ENCODE measurements at places on chromosomes 1 and 21.
A peak's percentile ranks its signal among the peaks of the same experiment; 100 is the strongest.

DNA sequence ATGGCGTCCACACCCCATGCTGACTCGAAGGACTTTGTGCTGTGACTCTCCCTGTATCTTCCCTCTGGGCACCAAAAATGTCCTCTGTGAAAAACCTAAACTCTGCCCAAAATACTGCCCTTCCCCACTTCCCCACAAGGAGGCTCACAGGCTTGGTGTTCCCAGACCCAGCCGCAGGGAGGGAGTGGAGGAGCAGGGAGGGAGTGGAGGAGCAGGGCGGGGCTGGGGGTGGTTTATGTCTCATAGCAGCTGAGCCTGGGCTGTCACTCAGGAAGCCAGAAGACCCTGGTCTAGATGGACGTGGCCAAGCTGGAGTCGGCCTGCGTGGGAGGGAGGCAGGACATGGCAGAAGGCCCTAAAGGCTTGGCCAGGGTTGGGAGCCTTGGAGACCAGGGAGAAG, 461.7 kb downstream of the PTPRU start:
- DNase-seq: no peak

- no peak for DNase-seq
Measured at GRCh38 chr1:232431748-232432147, 198.2 kb downstream of the SIPA1L2 start.

DNA sequence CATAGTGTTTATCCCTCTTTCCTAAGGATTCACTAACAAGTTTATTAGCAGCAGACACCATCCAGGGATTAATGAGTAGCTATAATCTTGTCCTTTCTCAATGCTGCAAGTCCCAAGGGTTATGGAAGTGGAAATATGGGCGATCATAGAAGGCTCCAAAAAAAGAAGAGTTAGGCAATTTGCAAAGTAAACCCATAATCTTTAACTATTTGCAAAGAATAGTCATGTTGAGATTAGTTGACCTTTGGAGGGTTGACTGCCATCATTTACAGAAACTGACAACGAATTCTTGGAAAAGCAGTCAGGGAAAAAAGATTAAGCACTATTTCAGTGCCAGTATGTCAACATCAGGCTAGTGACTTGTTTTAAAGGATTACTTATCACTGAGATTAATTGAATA, 169.9 kb downstream of the KCNT2 start:
- DNase-seq: no peak

- no peak for DNase-seq
Measured at GRCh38 chr21:46329796-46330195, 5.8 kb downstream of the PCNT start.

- no peak for DNase-seq
Measured at GRCh38 chr1:181905944-181906597, 155.4 kb downstream of the ZNF648 start.

GRCh38 chr1:203906932-203907331, 45.5 kb downstream of the SNRPE start:
- DNase-seq: no peak

DNA sequence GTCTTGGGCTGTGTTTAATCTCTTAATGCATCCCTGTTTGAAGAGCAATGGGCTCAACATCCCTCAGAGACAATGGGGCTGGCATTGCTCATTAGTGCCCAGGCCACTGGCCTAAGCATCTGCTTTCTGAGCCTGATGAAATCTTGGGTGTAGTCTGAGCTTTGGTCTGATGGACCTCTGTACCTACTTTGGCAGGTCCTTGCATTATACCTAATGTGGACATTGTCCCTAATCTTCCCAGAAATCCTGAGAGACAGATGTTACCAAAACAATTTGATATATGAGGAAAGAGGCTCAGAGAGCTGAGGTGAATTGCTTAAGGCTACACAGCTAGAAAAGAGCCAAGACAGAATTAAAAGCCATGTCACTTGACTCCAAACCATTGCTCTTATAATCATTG, 95.0 kb downstream of the PTPRU start:
- DNase-seq: no peak

DNA sequence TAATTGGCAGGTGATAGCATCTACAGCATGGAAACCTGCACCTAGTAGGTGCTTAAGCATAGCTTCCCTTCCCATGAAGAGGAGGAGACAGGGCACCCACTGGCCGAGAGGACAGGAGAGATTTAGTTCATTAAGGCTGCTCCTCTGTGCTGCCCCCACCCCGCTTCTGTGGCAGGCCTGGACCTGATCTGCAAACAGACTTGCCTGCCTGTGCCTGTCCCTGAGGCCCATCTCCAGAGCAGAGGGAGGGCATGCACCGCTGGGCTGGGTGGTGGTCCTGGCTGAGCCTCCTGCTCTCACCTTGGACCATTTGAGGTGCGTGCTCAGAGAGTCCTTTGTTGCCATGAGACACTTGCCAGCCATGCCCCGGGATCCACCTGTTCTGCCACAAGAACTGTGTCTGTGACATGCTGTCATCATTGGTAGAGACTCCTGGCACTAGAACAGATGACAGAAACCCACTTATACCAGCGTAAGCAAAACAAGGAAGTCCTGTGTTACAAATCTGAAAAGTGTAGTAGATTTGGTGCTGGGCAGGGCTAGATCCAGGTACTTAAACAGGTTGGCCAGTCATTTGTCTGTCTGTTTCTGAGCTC, 55.6 kb downstream of the PTPRF start:
- no peak for DNase-seq

DNA sequence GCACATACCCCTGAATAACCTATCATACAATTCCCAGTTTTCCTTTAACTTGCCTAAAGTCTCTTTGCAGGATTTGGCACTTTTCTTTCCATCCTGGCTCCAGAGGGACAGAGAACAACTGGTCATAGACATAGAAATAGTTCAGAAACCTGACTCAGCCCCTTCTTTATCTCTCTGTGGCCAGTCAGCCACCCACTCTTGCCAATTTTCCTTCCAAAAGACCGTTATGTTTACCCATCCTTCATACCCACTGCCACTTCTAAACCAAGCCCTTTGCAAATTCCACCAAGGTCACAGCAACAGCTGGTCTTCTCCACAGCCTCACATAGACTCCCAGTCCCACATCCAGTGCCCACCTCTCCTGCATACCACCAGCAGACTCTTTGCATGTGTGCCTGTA, 127.2 kb upstream of the FGGY start:
- no peak for DNase-seq

DNA sequence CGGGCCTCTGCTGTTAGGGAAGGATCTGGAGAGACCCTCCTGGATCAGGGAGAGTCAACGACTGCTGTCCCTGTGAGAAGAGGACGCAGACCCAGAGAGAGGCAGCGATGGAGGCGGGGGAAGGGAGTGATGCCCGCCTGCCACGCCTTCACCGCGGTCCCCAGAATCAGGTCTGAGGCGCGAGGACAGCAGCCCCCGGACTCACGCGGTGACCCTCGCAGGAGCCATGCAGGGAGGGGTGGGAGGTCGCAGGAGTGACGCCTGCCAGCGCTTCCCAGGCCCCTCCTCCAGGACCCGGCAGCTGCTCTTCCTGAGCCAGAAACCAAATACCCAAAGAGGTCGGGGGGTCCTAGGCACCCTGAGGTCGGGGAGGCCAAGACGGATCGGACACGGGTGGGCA, 6.2 kb upstream of the TNFRSF4 start:
- DNase-seq: no peak

DNA sequence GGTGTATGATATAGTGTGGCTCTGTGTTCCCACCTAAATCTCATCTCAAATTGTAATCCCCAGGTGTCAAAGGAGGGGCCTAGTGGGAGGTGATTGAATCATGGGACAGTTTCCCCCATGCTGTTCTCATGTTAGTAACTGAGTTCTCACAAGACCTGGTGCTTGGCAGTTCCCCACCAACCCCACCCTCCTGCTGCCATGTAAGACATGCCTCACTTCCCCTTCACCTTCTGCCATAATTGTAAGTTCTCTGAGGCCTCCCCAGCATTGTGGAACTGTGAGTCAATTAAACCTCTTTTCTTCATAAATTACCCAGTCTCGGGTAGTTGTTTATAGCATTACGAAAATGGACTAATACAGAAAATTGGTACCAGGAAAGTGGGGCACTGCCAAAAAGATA, 1705.3 kb downstream of the NCAM2 start:
- no peak for DNase-seq

GRCh38 chr1:115539061-115539460, 102.7 kb upstream of the VANGL1 start:
- no peak for DNase-seq

GRCh38 chr1:97989094-97989680, 68.4 kb upstream of the DPYD start:
- DNase-seq: no peak

DNA sequence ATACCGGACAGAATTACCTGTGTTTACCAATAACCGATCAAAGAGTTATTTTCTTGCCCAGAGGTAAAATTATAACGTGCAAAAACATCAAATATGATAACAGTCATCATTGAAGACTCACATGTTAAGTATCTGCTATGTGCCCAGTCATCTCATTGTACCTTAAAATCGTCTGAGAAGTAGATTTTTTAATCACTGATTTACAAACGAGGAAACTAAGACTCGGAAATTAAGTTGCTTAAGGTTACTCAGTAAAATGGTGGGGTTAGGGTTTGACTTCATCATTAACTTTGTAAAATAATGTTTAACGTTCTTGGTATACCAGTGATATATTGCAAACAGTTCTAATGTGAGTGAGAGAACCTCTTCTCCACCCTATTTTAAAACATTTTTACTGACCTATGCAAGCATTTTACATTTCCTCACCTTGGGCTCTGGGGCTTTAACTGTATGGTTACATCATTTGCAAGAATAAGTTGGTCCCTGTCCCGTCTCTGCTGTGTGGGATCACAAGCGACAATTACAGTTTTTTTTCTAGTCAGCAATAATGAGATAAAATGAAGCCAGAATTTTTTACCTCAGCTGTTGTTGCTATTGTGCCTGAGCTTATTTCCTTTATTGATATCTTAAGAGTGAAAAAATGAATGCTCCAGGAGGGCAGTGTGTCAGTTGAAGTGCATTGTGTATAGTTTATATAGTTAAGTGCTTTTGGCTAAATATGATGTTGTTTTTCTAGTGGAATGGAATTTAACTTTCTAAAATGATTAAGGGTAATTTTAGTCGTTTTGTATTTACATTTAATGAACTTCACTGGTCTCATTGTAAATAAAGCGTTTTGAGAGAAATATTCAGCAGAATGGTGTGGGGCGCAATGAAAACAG, 2.7 kb downstream of the RPRD2 start:
- no peak for DNase-seq

DNA sequence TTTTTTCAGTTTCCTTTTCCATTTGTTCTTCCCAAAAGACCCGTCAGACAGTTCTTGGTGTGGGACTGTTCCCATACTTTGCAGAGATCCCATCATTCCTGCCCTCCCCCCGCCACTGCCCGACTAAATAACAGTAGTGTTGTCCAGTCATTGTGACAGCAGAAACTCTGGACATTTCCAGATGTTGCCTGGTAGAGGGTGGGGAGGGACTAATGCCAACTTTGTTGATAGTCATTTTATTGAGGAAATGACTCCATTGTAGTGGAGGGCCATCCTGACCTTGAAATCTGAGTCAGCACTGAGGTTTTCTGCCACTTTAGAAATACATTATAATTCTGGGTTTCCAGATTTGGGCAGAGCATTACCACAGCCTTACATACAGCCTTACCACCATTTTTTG, 85.4 kb downstream of the CEP350 start:
- DNase-seq: no peak

GRCh38 chr1:205473475-205473874, 17.6 kb upstream of the BLACAT1 start:
- DNase-seq: no peak

DNA sequence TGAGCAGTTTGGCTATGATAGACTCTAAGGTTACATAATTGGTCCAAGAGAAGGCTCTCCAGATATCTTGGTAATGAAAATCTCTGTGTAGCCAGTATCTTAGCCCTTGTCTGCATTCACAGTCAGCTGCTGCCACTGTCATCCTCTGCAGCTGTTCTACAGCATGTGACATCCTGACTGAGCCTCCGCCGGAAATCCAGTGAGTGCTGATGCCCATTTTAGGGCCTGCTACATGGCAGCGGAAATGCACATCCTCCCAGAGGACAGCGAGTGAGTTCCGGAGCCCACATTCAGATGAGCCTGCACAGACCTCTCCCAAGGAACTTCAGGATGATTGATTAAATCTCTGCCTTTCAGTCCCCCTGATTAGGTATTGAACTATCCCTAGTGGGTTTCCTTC, 237.1 kb downstream of the HHIPL2 start:
- DNase-seq: no peak

DNA sequence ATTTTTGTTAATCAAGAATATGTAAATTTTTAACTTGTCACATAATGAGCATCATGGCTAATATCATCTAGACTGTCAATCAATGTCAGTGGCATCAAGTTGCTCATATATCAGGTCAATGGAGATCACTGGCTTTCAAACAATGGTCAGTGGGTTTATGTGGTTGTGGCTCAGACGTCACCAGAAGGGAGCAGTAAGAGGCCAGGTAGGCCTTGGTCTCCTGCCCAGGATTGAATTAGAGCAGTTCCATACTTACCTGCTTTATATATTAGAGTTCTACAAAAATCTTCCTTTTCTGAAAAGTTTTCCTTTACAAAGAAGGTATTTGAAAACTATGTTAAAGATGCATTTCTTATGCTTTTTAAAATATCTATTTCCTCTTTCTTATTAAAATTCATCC, 206.3 kb upstream of the B3GALT2 start:
- DNase-seq: no peak

- no peak for DNase-seq
Measured at GRCh38 chr21:45547545-45547900, 5.3 kb upstream of the SLC19A1 start.

DNA sequence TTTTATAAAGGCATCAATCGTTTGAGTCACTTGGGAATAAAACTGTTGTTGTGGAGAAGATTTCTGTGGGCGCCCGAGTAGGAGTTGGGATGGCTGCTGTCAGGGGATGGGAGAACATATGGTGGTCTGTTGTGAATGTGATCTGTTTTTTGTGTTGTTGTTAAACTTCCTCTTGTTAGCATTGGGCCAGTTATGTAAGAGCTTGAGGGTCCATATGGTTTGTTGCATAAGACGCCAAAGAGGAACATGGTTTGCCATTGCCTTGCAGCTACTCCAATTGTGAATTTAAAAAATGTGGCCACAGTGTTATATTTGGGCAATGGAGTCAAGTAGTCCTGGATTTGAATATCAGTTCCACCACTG, 136.1 kb upstream of the JUN start:
- DNase-seq: no peak

GRCh38 chr1:226679853-226680516, 59.1 kb downstream of the ITPKB start:
- peak; percentile 54 for DNase-seq

DNA sequence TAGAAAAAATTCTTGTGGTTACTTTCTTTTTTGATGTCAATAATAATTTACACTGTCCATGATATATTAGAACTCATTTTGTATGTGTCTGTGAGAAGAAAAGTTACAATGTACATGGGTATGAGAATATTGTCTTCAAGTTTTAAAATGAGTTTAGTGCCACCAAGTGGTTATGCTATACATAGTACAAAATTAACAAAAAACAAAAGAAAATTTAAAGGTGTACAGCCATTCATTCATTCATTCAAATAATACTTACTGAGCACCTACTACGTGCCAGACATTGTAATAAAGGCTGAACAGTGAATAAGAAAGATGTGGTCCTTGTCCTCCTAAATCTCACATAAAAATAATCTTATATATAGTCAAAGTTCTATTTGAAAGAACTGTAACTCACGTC, 27.7 kb downstream of the UCHL5 start:
- no peak for DNase-seq

Measured in CMK (cell line).